AG09309 (cell line): ENCODE measurements at places on chromosomes 7 and 10.
A peak's percentile ranks its signal among the peaks of the same experiment; 100 is the strongest.

- DNase-seq: no peak
These were observed 4.7 kb upstream of the PKD2L1 start for GRCh38 chr10:100334762-100335161.

- DNase-seq: no peak
These were observed 88.1 kb upstream of the NRP1 start for GRCh38 chr10:33422471-33423153.

DNA sequence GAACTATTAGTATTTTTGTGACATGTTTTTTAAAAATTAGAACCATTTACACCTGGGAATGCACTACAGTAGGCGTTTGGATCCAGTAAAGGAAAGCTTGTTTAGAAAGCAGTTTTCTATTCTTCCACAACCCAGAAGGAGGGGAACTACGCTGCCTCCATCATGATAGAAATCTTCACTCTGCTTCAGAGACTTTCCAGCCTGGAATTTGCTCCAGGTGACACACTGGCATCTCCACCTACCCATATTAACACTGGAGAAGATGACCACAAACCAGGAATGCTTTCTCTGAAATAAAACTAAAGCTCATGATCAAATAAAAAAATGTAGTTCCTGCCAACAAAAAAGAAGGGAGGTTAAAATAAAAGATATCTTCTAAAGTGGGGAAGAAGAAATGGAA, 66.3 kb downstream of the ARHGAP22 start:
- no peak for DNase-seq

GRCh38 chr10:81704596-81704995, 170.4 kb upstream of the NRG3 start:
- no peak for DNase-seq

GRCh38 chr7:39910108-39910869, 39.8 kb upstream of the CDK13 start:
- DNase-seq: peak; percentile 18

- DNase-seq: no peak
These were observed 3.3 kb upstream of the ZNF746 start for GRCh38 chr7:149500910-149501309.

DNA sequence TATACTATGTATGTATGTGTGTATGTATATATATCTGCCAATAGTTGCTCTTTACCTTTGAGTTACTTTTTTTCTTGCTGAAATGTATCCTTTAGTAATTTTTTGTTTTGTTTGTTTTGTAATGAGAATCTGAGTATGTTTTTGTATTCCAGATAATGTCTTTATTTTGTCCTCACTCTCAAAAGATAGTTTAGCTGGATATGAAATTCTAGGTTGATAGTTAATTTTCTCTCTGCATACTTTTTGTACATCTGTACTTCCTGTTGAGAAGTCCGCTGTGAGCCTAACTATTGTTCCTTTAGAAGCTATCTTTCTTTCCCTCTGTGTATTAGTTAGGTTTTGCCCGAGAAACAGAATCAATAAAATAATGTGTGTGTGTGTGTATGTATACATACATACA, 29.5 kb downstream of the BUB3 start:
- no peak for DNase-seq

- DNase-seq: no peak
These were observed 61.5 kb downstream of the GNA12 start for GRCh38 chr7:2782565-2782964.

DNA sequence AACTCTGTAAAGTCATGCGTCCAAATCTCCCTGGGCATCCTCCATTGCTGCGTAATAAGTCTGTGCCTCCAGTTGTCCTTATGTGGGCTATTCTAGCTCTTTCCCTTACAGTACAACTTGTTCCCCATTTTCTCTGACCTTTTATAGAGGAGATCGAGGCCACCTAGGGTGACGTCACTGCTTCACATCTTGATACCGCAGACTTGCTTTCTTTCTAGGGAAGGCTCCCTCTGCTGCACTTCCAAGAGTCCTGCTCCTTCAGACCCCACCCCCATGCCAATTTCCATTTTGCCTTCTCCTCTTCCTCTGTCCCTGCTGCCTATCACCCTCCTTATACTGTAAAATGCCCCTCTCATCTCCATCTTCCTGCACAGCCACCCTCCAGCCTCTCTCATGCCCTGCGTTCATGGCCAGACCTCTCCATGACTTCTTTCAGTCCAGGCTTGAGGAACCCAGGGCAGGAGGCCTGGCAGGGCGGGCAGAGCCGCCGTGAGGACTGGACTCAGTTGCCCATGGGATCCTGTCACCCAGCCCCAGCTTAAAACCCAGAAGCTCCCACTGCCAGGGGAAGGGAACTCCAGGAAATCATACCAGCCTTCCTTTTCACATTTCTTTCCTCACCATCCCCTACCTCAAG, 57.5 kb downstream of the CAMK1D start:
- no peak for DNase-seq

- DNase-seq: no peak
These were observed 5.6 kb upstream of the AQP1 start for GRCh38 chr7:30906014-30906413.

GRCh38 chr10:77977016-77977415, 50.5 kb upstream of the DLG5 start:
- no peak for DNase-seq

DNA sequence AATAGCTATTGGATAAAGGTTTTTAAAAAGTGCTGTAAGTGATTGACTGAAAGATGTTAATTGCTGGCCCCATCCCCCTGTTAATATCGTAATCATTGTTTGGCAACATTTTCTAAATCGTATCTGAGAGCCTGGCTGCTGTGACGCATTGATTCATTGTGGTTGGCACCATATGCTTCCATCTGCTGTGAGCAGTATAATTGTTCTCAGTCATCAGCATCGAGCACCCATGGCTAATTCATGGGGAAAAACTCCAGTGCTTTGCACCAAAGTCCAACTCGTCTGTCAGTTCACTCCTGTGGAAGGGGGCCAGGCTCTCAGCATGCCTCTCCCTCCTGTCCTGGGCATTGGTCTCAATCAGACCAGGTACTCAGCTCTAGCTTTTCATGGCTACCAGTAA, 205.2 kb downstream of the STK31 start:
- no peak for DNase-seq

- DNase-seq: peak; percentile 71
These were observed 70.5 kb downstream of the ADCYAP1R1 start for GRCh38 chr7:31122649-31123058.

- no peak for DNase-seq
These were observed at the start of gene ZNF735 for GRCh38 chr7:64206903-64207302. ZNF735 (plus strand) TSS chr7:64207203; CDS start chr7:64207203, 0 bp downstream.

GRCh38 chr7:131947661-131948060, 391.2 kb upstream of the PODXL start:
- DNase-seq: no peak

DNA sequence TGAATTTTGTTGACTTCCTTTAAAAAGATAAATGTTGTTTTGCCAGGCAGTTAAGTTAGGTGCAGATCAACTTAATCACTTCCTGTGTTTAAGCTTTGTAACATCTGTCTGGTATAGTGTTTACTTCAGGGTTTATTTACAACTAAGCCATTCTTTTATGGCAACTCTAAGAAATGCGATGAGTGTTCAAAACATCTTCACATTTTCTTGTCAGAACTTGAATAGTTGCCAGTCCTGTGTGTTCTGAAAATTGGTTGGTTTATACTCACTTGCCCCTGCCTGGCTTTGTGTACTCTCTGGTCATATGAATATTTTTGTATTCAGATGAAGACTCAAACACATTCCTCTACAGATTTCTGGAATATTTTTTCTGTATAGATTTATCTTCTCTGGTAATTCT, 327.2 kb downstream of the MDFIC start:
- DNase-seq: no peak

- no peak for DNase-seq
These were observed 222.6 kb downstream of the HTR7 start for GRCh38 chr10:90635111-90635765.

- no peak for DNase-seq
These were observed 378.4 kb upstream of the SEMA3D start for GRCh38 chr7:85565276-85565675.

DNA sequence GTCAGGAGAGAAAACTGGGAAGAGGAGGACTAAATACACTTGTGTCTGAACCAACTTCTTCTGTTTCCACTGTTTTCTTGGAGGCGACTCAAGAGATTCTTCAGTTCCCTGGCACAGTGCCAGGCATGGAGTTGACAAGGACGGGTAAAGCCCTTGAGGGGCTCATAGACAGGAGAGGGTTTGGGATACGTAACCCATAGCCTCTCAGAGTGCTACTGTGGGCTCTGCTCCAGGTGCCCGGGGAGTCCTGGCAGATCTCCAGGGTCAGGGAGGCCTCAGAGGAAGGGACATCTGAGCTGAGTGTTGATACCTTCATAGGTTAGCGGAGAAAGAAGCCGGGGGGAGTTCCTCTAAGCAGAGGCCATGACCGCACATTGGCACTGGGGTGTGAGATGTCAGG, 42.0 kb downstream of the GALNT17 start:
- no peak for DNase-seq

GRCh38 chr10:78781251-78781913, 287.4 kb upstream of the ZMIZ1 start:
- no peak for DNase-seq

GRCh38 chr10:58397830-58398229, 12.6 kb downstream of the TFAM start:
- DNase-seq: no peak
